ENCODE measurements at places on chromosomes 12 and 14.
A peak's percentile ranks its signal among the peaks of the same experiment; 100 is the strongest.

- no peak for DNase-seq
Measured at GRCh38 chr12:5464096-5464495, 32.2 kb downstream of the NTF3 start.

- no peak for DNase-seq
Measured at GRCh38 chr12:108811411-108812180, 45.8 kb downstream of the SSH1 start.

DNA sequence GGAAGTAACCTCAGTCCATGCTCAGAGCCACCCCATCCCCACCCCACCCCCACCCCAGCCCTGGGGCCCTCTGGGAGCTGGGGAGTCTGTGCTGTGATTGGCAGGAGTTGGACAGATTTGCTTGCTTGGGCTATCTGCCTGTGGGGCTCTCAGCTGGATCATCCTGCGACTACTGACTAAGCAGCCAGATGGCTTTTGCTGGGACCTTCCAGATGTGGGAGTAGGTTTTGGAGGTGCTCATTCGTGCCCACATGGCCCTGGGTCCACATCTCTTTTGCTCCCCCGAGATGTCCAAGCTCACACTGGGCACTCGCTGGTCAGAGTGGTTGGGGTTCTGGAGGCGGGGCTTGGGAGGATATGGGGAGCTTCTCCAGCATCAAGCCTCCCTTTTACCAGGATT is 138.9 kb downstream of the TSPAN9 start:
- DNase-seq: no peak

DNA sequence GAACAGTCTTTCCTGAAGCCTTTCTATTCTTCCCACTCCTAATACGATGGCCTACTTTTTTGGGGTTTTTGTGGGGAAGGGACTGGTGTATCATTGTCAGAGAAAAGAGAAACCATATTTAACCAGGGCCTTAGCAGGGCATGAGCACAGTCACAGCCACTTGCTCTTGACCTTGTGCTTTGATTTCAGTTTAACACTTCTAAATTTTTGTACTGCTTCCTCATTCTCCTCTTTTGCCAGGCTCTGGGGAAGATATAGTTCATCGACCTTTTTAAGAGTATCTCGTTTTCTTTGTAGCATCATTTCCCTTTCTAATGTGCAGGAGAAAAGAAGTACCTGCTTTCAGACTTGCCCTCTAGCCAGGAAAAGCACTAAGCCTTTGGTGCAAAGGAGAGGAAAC is 2.2 kb downstream of the ZBTB1 start:
- DNase-seq: no peak

GRCh38 chr12:93894391-93895088 is 217.4 kb downstream of the CRADD start:
- DNase-seq: peak; percentile 64

GRCh38 chr12:93243382-93243688 is 134.4 kb upstream of the NUDT4 start:
- no peak for DNase-seq

- DNase-seq: no peak
Measured at GRCh38 chr12:68374307-68374982, 42.3 kb upstream of the MDM1 start.

- DNase-seq: no peak
Measured at GRCh38 chr14:26190646-26191045, 407.2 kb downstream of the NOVA1 start.
